CD8-positive, alpha-beta memory T cell (primary cell): ENCODE measurements at places on chromosomes 7 and 10. TPM values are rescaled to one million over a fixed set of nuclear protein-coding genes. Genes with fewer than 3 reads are reported as not detected.

DNA sequence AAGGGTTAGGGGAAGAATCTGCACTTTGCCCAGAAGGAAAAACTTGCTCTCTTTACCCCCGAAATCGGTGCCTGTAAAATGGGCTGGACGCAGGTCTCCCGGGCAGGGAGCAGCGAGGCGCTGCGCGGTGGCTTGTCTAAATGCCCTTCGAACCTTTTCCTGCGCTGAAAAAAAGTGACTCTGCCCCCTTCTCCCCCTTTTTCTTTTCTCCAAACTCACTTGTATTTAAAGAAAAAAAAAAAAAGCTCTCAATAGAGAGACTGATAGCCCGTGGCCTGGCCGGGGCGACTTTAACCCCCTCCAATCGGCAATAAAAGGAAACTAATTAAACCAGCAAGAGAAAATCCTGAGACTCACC lies 286 bp downstream of the SP8 start:
- no peak overlapping the region for H3K4me3 ChIP-seq
- peaks cover 48% of the 10 kb centered on the region for H3K27me3 ChIP-seq
- no peak overlapping the region for H3K27ac ChIP-seq
- no peak for DNase-seq
- H3K4me1 ChIP-seq = peaks cover 13% of the 10 kb centered on the region

Gene ACSL5
- total RNA-seq = 53.7 TPM

GRCh38 chr10:88457660-88458059 lies 125.5 kb downstream of the RNLS start:
- no peak overlapping the region for H3K4me3 ChIP-seq
- no peak overlapping the region for H3K27ac ChIP-seq
- H3K36me3 ChIP-seq = no peaks in the 10 kb centered on the region

GRCh38 chr7:39624935-39625694 lies 1.7 kb downstream of the RALA start:
- no peak overlapping the region for H3K4me3 ChIP-seq
- peaks cover 53% of the 10 kb centered on the region for H3K4me1 ChIP-seq
- no peaks in the 10 kb centered on the region for H3K27me3 ChIP-seq
- H3K36me3 ChIP-seq = no peaks in the 10 kb centered on the region

DNA sequence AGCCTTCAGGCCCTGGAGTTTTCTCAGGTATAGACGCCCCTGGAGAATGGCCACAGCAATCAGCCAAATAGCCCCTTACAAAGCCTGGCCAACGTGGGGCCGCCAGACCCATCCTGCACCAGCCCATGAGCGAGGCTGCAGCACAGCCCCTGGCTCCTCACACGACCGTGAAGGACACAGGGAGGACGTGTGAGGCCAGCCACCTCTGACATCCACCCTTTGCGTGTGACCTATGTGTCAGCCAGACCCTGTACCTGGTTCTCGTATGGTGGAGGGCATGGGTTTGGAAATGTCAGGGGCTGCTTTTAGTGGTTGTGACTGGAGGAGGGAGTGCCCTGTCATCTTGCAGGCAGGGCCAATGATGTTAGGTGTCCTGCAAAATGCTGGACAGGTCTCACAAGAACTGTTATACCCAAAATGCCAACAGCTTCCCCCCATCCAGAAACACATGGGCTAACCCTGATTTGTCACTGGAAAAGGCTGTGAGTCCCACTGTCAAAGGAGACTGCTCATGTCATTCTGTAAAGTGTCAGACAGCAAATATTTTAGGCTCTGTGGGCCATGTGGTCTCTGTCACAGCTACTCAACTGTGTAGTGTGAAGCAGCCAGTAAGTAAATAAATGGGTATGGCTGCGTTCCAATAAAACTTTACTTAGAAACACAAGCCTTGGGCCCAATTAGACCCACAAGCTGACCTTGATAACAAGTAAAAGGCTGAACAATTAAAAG lies 30.0 kb downstream of the NOD1 start:
- no peak overlapping the region for H3K4me3 ChIP-seq
- H3K27ac ChIP-seq = no peak overlapping the region
- DNase-seq = no peak
- H3K4me1 ChIP-seq = no peaks in the 10 kb centered on the region
- H3K27me3 ChIP-seq = no peaks in the 10 kb centered on the region

GRCh38 chr7:132752431-132752830 lies 176.2 kb upstream of the PLXNA4 start:
- H3K27me3 ChIP-seq = no peaks in the 10 kb centered on the region
- H3K4me1 ChIP-seq = no peaks in the 10 kb centered on the region
- no peaks in the 10 kb centered on the region for H3K36me3 ChIP-seq
- DNase-seq = no peak
- no peak overlapping the region for H3K27ac ChIP-seq

DNA sequence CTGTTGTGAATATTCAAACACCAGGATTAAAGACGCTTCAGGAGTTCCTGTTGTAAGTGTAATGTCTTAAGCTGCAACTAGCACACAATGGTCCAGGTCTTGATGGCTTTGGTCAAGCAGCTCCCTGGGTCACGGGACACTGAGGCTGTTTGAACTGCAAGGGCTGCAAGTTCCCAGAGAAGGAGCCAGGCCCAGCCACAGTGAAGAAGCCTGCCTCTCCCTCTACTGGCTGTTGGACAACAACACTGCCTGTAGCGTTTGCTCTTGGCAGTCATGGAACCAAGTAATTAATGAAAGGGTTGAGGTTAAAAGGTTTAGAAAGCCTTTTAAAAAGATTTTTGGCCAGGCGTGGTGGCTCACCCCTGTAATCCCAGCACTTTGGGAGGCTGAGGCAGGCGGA lies 31.9 kb upstream of the GUSB start:
- no peaks in the 10 kb centered on the region for H3K27me3 ChIP-seq
- H3K27ac ChIP-seq = no peak overlapping the region
- H3K4me3 ChIP-seq = no peak overlapping the region
- H3K4me1 ChIP-seq = no peaks in the 10 kb centered on the region
- H3K36me3 ChIP-seq = no peaks in the 10 kb centered on the region

DNA sequence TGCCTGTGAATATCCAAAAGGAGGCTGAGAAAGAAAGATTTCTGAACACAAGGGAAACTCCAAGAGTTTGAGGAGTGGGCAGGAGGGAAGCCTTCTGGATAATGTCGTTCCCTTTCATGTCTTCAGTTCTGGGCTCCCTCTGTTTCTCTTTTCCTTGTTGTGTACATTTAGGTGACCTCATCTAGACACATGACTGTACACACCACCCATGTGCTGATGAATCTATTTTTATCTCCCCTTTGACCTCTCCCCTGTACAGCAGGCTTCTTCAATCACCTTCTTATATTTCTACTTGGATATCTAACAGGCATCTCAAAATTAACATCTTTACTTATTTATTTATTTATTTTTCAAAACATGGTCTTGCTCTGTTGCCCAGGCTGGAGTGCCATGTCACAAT lies 363.1 kb downstream of the GATA3 start:
- H3K4me3 ChIP-seq = no peak overlapping the region
- no peak overlapping the region for H3K27ac ChIP-seq
- DNase-seq = no peak
- no peaks in the 10 kb centered on the region for H3K27me3 ChIP-seq
- H3K4me1 ChIP-seq = peaks cover 24% of the 10 kb centered on the region

DNA sequence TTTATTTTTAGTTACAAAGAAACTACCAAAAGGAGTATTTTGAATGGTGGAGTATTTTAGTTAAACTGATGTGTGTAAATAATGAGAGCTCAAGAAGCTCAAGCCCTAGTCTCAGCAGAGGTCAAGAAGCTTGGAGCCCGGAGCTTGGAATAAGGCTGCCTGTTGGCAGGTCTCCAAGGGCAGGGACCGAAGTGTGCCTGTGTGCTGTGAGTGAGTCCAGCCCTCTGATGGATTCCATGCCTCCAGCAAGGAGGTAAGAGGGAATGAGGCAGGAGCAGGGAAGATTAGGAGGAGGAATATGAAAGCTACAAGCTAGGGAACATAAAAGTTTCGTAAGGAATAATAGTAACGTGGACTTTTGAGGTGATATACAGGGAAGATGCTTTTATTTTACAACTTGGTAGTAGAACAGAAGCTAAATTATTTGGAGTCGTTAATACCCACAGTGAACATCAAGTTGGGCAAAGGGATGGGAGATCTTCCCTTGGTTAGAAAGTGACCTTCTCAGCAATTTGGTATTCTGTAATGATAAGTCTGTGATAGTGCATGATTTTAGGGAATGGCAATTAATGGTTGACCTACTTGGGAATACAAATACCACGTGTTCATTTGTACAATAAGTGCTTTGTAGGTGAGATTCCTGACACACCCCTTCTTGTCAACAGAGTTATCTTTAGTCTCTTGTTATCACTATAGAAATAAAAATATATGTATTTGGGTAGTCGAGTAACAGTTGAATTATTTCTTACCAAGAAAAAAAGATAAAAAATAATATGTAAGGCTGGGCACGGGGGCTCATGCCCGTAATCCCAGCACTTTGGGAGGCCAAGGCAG lies 4.6 kb downstream of the SEC23IP start:
- no peak for DNase-seq
- no peak overlapping the region for H3K4me3 ChIP-seq
- H3K4me1 ChIP-seq = peaks cover 23% of the 10 kb centered on the region
- H3K27me3 ChIP-seq = no peaks in the 10 kb centered on the region

- DNase-seq = no peak
- H3K4me1 ChIP-seq = peaks cover 30% of the 10 kb centered on the region
- no peaks in the 10 kb centered on the region for H3K27me3 ChIP-seq
Measured at GRCh38 chr10:84424731-84425167, 96.4 kb downstream of the CCSER2 start.

Gene PNLIPRP2
- total RNA-seq = not detected

DNA sequence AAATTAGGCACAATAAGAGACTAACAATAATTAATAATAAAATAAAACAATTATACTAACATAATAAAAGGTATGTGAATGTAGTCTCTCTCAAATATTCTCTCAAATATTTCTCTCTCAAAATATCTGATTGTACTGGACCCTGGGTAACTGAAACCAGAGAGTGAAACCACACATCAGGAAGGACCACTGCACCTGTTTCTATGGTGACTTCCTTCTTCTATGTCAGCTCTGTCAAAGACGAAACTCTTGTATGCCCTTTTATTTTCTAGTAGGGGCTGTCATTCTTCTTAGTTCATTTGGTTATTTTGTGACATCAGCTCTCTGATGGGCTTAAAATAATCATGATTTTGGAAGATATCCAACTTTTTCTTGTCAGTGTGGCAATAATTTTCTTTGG lies 428.0 kb upstream of the TPK1 start:
- H3K4me3 ChIP-seq = no peak overlapping the region
- no peak for DNase-seq
- no peaks in the 10 kb centered on the region for H3K27me3 ChIP-seq
- H3K36me3 ChIP-seq = no peaks in the 10 kb centered on the region

Gene CYTH3
- 4.5 TPM for total RNA-seq

GRCh38 chr10:60170250-60170649 lies 219.4 kb downstream of the ANK3 start:
- H3K27ac ChIP-seq = no peak overlapping the region
- H3K36me3 ChIP-seq = peaks cover 11% of the 10 kb centered on the region
- H3K4me1 ChIP-seq = no peaks in the 10 kb centered on the region
- H3K27me3 ChIP-seq = no peaks in the 10 kb centered on the region

Gene AOAH
- 26.4 TPM for total RNA-seq

DNA sequence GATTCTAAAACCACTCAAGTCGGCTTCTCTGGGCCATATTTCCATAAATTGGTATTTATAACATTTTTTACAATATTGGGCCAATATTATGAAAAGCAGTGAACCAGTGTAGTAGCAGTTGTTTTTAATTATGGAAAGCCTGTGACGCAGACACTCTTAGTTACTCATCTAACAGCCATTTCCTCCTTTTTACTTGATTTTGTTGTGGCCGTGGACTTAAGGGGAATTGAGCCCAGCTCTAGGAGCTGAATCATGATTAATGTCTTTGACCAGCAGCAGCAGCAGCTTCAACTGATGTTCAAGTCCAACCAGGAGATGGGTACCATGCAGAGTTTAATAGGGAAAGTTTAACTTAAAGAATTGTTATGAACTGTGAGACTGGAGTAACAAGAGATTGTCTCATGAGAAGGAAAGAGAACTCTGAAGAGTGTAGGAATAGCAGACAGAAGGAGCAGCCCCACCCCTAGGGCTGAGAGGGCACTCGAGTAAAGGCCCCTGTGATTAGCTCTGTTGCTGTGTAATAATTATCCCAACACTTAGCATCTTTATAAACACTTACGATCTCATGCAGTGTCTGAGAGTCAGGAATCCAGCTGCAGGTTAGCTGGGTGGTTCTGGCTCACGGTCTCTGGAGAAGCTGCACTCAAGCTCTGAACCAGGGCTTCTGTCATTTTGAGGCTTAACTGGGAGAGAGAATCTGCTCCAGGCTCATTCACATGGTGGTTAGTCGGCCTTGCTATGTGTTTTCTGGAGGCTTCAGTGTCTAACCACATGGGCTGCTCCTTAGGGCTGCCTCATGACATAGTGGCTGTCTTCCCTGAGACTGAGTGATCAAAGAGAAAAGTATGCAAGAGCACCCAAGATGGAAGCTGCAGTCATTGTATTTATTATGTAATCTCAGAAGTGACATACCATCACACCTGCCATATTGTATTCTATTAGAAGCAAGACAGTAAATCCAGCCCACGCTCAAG lies 4.6 kb downstream of the LANCL2 start:
- H3K27me3 ChIP-seq = no peaks in the 10 kb centered on the region
- no peaks in the 10 kb centered on the region for H3K36me3 ChIP-seq
- no peak for DNase-seq
- H3K4me3 ChIP-seq = no peak overlapping the region
- H3K27ac ChIP-seq = no peak overlapping the region
- H3K4me1 ChIP-seq = peaks cover 19% of the 10 kb centered on the region

GRCh38 chr10:98170249-98171117 lies 36.0 kb downstream of the R3HCC1L start:
- H3K27me3 ChIP-seq = no peaks in the 10 kb centered on the region
- no peaks in the 10 kb centered on the region for H3K36me3 ChIP-seq
- H3K4me1 ChIP-seq = no peaks in the 10 kb centered on the region

GRCh38 chr7:375321-375831 lies 85.4 kb downstream of the FOXL3 start:
- H3K27me3 ChIP-seq = no peaks in the 10 kb centered on the region
- no peaks in the 10 kb centered on the region for H3K4me1 ChIP-seq
- H3K27ac ChIP-seq = no peak overlapping the region
- no peak overlapping the region for H3K4me3 ChIP-seq

Gene RTKN2
- total RNA-seq = 1.6 TPM

- no peaks in the 10 kb centered on the region for H3K36me3 ChIP-seq
- no peak for DNase-seq
Measured at GRCh38 chr10:67401711-67402110, 294.3 kb downstream of the CTNNA3 start.

GRCh38 chr10:121406823-121407545 lies 191.3 kb downstream of the FGFR2 start:
- no peaks in the 10 kb centered on the region for H3K36me3 ChIP-seq
- no peak for DNase-seq
- no peaks in the 10 kb centered on the region for H3K27me3 ChIP-seq
- no peaks in the 10 kb centered on the region for H3K4me1 ChIP-seq
- no peak overlapping the region for H3K27ac ChIP-seq

GRCh38 chr10:45442662-45443061 lies 68.6 kb downstream of the ALOX5 start:
- no peak for DNase-seq
- no peaks in the 10 kb centered on the region for H3K36me3 ChIP-seq
- H3K4me1 ChIP-seq = peaks cover 7% of the 10 kb centered on the region
- no peaks in the 10 kb centered on the region for H3K27me3 ChIP-seq
- no peak overlapping the region for H3K4me3 ChIP-seq

Gene TMUB1
- total RNA-seq = 81.7 TPM

- no peak for DNase-seq
- no peak overlapping the region for H3K27ac ChIP-seq
- no peaks in the 10 kb centered on the region for H3K27me3 ChIP-seq
- peaks cover 8% of the 10 kb centered on the region for H3K4me1 ChIP-seq
- no peaks in the 10 kb centered on the region for H3K36me3 ChIP-seq
- H3K4me3 ChIP-seq = no peak overlapping the region
Measured at GRCh38 chr7:38905056-38905759, 3.8 kb downstream of the VPS41 start.

GRCh38 chr10:100625816-100626215 lies 90.1 kb downstream of the HIF1AN start:
- no peak for DNase-seq
- H3K27ac ChIP-seq = no peak overlapping the region
- no peak overlapping the region for H3K4me3 ChIP-seq
- H3K36me3 ChIP-seq = no peaks in the 10 kb centered on the region
